CD4-positive, alpha-beta T cell treated with Interleukin-17A for 4 hours (primary cell): ENCODE measurements at places on chromosomes 4 and X.

GRCh38 chr4:38122060-38122459 lies 161.9 kb downstream of the PTTG2 start:
- no peak for DNase-seq

DNA sequence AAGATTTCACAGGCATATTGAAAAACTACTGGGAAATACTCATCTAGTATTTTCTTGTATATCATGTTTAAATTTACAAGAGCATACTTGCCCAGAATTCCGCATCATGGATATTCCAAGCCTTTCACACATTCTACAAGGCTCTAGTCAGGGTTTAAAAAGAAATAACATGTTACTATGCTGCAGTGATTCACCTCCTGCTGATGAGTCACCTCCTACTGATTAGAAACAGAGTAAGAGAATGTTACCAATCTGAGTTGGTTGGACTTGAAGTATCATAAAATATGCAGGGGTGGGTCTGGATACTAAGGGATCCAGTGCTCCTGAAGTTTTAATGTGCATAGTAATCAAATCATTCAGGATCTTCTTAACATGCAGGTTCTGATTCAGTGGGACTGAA lies 192.0 kb upstream of the ANK2 start:
- DNase-seq: no peak

GRCh38 chr4:159258889-159259560 lies 156.1 kb downstream of the RAPGEF2 start:
- no peak for DNase-seq

GRCh38 chrX:154546354-154547244 lies at the start of gene G6PD:
Gene G6PD (minus strand): TSS chrX:154546846. CDS start chrX:154546155, 691 bp downstream.
- DNase-seq: peak; percentile 88

GRCh38 chr4:152503653-152504290 lies 32.1 kb downstream of the FBXW7 start:
- no peak for DNase-seq

- DNase-seq: no peak
These were observed 49.2 kb downstream of the CCKAR start for GRCh38 chr4:26441102-26441501.

GRCh38 chr4:3176367-3177229 lies 72.4 kb upstream of the MSANTD1 start:
- no peak for DNase-seq

DNA sequence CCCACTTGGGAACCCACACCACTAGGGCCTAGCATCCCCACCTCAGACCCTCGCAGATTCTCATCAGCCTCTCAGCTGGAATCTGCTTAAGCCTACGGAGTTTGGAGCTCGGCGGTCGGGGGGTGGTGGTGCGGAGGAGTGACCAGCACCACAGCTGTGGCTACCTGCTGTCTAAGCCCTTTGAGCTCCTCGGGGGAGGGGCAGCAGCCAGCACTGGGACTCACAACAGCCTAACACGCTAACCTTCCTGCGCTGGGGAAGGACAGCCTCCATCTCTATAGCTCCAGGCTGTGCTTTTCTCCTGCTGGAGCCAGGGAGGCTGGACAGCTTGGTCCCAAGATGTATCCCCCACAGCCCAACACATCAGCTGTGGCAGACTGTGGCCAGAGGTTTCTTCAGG lies 281.5 kb downstream of the USP46 start:
- no peak for DNase-seq

GRCh38 chr4:138845664-138846063 lies 169.9 kb upstream of the NOCT start:
- no peak for DNase-seq

DNA sequence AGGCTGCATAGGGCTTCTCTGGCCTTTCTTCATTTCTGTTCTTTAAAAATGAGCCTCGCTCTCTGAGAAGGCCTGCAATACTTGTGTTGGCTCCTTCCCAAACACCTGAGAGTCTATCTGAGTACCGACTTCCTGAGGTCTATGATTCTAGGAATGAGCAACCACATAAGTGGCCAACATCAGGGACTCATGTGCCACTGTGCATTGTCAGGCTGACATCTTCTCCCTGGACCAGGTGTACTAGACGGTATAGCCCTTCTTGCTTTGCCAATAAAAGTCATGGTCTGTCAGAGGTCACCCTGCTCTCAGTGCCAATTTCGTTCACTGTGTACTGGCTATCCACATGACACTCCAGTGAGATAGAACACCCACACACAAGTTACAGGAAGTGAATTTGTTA lies 67.4 kb upstream of the EPHA5 start:
- DNase-seq: no peak

- DNase-seq: no peak
These were observed 83.8 kb downstream of the GRID2 start for GRCh38 chr4:92387459-92388069.

DNA sequence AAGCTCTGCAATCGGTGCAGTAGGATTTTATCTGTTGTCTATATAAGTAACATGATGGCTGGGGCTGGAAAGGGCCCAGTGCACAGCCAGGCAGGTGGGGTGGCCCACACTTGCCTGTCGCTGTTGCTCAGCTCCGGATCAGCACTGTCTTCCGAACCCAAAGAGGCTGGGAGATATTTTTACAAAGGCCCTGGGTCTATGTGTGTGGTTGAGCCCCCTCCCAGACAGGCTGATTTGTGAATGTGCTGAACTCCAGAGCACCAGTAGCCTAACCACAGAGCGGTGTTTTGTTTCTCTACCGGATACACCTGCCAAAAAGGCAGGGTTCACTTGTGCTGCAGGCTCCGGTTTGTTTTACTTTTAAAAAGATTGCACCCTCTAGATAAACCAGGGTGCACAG lies 33.5 kb upstream of the CHRNA9 start:
- peak; percentile 84 for DNase-seq

DNA sequence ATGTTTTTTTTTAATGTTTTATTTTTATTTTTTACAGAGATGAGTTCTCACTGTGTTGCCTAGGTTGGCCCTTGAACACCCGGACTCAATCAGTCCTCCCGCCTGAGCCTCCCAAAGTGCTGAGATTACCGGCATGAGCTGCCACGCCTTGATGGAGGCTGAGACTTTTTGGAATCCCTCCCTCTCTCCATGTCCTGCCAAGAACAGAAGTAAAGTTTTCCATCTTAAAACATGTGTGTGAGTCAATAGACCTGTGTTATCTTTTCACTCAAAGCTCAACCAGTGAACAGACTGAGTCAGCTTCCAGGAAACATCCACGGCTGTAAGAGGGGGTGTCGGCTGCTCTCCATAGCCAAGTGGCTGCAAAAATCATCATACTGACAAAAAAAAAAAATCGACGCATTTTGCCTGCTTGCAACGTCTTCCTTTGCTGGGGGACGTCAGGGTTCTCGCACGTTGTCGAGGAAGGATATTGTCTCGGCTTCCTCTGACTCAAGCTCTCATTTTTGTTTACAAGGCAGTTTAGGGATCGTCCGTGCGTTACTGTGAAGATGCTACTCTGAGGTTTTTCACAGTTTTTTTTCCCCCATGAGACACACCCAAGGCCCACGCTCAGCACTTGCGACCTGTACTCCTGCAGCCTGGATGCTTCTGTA lies 10.0 kb upstream of the ASMTL start:
- DNase-seq: peak; percentile 79

GRCh38 chr4:154067786-154068185 lies 278.9 kb upstream of the SFRP2 start:
- DNase-seq: no peak

GRCh38 chrX:16516232-16516876 lies 133.6 kb upstream of the S100G start:
- no peak for DNase-seq

- DNase-seq: no peak
These were observed 187.3 kb upstream of the CXCL13 start for GRCh38 chr4:77418333-77418732.

DNA sequence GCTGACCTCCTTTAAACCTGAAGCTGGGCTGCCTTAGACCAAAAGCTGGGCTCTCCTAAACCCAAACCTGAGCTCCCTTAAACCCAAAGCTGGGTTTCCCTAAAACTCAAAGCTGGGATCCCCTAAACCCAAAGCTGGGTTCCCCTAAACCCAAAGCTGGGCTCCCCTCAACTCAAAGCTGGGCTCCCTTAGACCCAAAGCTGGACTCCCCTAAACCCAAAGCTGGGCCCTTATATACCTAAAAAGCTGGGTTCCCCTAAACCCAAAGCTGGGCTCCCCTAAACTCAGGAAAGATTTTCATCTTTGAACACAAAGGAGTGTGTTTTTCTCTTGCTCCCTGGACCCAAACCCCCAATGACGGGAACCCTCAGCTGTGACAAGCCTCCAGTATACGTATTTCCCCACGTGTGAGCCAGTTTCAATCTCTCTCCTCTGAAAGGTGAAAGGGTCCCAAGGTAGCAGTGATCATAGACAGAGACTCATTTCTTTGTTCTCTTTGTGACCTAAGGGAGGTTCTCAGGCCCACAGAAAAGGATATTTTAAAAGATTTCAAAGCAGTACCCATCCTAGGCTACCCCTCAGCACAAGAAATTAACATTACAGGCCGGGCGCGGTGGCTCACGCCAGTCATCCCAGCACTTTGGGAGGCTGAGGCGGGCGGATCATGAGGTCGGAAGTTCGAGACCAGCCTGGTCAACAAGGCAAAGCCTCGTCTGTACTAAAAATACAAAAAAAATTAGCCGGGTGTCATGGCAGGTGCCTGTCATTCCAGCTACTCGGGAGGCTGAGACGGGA lies 31.3 kb upstream of the ASMTL start:
- no peak for DNase-seq

DNA sequence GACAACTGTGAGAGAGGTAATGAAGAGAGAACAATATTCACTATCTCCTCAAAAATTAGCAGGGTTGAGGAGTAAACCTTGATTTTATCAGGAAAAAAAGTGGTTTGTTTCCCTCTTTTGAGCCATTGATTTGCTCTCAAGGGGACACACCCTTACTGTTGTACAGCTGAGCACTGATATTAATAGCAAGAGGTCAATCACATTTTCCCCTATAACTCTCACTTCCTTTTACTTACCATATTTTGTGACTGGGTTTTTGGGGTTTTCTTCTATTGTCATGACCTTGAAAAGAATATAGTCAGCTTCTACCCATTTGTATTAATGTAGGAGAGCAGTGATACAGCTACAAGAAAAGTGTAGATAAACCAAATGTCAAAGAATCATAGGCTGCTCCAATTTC lies 70.2 kb upstream of the LONRF3 start:
- DNase-seq: no peak

DNA sequence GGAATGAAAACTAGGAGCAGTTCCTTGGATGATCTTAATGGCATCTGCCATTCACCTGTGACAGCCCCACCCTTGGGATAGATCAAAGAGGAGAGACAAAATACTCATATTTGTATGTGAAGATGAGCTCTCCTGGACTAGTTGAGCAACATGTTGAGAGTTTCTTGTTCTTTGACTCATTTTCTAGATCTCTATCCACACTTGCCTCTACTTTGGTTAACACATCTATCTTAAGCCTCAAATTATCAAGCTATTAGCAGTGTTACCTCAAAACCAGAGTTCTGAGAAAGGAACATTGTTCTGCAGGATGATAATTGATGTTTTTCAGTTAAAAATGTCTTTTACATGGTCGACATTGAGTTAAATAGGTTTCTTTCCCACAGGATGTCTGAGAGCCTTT lies 94.2 kb upstream of the TEX13D start:
- DNase-seq: no peak

GRCh38 chrX:30858098-30858497 lies 31.0 kb downstream of the TAB3 start:
- DNase-seq: no peak

DNA sequence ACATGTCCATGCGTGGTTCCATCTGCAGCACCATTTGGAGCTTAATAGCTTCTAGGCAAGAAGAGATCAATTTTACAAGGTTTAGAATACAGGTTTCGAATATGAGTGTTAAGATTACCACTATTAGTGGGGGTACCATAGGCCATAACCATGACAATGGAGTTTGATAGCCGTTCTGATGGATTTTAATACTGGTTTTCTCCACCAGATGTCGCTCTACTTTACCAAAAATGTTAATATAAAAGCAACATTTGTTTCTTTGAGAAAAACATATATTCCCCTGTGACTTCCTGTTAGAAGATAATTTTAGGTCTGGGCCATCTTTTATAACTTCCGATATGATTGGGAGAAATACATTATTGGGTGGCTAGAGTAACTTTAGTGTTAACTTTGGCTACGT lies 499.7 kb upstream of the POU3F4 start:
- no peak for DNase-seq

DNA sequence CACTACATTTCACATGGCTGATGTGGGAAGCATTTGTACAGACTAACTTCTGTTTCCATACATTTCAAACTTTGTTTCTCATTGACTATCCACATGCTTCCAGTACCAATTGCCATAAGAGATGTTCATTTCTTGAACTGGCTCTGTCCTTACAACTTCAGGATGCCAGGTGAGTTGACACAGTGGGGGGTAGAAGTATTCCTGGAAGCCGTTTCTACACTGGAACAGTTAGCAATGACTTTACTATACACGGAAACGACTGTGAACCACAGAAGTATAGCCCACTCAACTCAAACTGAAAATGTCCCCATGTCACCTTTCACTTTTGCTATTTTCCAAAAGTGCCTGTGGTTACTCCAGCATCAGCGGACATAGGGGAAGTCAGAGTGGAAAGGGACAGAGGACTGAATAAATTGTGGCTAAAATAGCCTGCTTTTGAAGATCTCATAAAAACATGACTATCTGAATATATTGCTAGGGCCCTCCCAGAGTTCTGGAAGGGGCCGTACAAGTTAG lies 38.0 kb upstream of the DSPP start:
- DNase-seq: no peak
